Stimulated activated CD4-positive, alpha-beta T cell treated with anti-CD3 and anti-CD28 coated beads, TNF-alpha, amount 100 ng/mL, for 24 hours (primary cell): ENCODE measurements at places on chromosomes 1 and 21.

DNA sequence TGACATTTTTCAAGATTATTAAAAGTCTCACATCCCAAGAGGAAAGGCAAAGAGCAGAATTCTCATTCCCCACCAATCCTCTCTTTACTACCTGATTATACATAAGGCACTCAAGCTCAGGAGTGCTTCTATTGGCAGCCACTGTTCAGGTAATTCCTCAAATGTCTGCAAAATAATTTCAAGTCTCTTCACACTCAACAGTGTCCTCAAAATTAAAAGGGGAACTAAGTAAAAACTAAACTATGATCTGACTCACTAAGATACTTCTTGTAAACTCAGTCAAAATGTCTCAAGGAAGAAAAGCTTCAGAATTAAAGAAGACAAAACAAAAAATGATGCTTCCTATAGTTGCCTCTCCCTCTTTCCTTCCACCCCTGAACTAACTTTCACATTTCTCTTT, 135.6 kb downstream of the GPATCH2 start:
- no peak for DNase-seq

DNA sequence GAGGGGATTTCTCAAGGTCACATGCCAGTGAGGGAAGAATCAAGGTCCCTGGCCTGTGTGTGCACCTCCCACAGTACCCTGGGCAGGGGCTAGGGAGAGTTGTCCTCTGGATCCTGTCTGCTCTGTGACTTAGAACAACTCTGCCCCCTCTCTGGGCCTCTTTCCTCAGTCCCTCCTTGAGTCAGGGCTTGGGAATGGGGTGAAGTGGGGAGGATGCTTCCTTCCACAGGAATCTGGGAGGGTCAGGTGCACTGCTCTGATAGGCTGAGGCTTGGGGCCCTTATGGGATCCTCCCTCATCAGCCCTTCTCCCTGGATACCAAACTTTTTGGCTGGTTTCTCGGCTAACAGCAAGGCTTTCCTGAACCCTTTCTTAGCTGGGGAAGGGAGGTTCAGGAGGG, 2.5 kb downstream of the TRNP1 start:
- DNase-seq, result no peak

- DNase-seq, result no peak
These were observed 5.8 kb upstream of the GTF2B start for GRCh38 chr1:88897070-88897730.

DNA sequence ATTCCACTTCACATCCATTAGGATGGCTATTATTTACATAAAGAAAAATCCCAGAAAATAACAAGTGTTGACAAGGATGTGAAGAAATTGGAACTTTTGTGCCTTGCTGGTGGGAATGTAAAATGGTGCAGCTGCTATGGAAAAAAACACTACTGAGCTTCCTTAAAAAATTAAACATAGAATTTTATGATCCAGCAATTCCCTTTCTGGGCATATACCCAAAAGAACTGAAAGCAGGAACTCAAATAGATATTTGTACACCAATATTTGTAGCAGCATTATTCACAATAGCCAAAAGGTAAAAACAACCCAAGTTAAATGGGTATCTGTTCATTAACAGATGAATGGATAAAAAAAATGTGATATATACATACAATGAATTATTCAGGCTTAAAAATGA, 45.6 kb downstream of the WNT2B start:
- no peak for DNase-seq

DNA sequence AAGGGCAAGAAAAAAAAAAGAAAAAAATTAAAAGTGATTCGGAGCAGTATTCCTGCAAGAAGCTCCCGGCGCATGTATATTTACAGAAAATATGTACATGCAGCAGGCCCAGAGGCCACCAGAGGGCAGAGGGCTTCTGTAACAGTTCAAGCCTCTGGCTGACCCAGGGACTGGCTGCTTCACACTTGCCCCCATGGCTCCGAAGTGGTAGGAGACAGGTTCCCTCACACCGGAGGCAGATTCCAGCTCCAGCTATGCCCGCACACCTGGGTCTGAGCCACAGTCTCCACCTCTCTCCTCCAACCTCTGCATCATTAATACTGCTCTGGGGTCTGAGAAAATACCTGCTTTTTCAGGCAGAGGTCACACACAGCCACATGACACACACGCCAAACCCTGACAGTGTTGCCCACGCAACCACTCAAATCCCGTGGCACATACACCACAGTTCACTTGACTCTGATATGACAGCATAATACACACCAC, 2.2 kb upstream of the ARHGAP30 start:
- DNase-seq, result no peak

DNA sequence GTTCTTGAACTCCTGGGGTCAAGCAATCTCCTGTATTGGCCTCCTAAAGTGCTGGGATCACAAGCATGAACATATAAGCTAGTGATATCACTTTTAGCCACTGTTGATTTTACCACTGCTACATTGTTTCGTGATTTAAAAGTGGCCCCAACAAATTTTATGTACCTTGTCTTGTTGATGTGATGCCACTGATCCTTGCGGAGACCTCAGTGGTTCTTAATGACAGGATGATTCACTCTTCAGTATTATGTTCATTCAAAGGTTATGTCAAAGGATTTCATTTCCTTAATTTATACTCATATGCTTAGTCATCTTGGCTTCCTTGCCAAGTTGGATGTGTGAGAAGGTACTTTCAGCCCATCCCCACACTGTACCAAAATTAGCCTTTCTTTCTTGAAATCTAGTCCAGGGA, 12.1 kb downstream of the PRKACB start:
- DNase-seq, result no peak

DNA sequence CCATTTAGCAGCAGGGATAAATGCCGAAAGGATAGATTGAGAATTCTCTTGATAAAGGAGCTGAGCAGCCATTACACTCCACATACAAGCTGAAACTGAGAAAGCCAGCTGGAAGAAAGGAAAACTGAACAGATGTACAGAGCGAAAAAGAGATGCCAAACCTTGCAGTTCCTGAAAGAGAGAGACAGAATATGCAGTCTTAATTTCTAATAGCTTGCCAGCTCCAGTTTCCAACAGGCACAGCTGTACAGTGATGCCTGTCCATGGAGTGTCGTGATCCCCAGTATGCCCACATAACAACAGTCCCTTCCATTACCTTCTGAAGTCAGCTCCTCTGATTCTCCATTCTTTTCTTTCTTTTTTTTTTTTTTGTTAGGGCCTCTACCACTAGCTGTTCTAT, 22.7 kb downstream of the ABL2 start:
- DNase-seq, result no peak

GRCh38 chr1:94247138-94248094, 10.0 kb upstream of the ARHGAP29 start:
- no peak for DNase-seq

DNA sequence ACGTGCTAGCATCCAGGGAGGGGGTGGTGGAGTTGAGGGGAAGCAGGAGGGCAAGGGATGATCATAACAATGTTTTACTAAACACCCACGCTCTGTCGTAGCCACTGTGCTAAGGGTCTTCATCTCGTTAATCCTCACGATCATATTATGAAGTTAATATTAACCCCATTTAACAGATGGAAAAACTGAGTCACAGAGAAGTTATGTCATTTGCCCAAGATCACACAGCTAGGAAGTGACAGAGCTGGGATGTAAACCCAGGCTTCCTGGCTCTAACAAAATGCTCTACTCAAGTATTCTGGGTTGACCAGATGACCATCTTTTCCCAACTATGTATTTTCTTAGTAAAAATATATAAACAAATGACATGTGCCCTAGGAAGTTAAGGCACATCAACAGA, 88.7 kb downstream of the TAS1R2 start:
- DNase-seq, result no peak

DNA sequence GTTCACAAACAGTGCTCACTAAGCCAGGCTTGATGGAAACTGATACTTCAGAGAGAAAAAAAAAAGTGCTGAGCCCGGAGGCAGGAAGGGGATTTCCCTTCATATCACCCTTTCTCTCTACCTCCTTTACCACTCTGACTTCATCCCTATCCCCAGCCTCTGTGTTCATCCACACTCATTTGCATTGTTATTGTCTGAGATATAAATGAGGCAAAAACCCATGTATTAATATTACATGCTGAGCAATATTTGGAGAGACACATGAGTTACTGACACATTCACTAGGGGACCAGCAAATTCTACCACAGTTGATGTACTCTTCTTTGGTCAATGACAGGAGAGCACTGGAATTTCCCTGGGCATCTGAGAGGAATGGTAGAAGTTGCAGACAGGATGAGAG, 175.8 kb downstream of the TNFSF18 start:
- no peak for DNase-seq

- no peak for DNase-seq
These were observed 33.5 kb upstream of the RGS4 start for GRCh38 chr1:163035446-163036249.

GRCh38 chr1:184753117-184753516, 1.5 kb downstream of the EDEM3 start:
- no peak for DNase-seq

GRCh38 chr1:11453742-11454491, 25.0 kb upstream of the DISP3 start:
- DNase-seq, result no peak

GRCh38 chr1:85411567-85412305, 53.2 kb downstream of the DDAH1 start:
- DNase-seq, result no peak

DNA sequence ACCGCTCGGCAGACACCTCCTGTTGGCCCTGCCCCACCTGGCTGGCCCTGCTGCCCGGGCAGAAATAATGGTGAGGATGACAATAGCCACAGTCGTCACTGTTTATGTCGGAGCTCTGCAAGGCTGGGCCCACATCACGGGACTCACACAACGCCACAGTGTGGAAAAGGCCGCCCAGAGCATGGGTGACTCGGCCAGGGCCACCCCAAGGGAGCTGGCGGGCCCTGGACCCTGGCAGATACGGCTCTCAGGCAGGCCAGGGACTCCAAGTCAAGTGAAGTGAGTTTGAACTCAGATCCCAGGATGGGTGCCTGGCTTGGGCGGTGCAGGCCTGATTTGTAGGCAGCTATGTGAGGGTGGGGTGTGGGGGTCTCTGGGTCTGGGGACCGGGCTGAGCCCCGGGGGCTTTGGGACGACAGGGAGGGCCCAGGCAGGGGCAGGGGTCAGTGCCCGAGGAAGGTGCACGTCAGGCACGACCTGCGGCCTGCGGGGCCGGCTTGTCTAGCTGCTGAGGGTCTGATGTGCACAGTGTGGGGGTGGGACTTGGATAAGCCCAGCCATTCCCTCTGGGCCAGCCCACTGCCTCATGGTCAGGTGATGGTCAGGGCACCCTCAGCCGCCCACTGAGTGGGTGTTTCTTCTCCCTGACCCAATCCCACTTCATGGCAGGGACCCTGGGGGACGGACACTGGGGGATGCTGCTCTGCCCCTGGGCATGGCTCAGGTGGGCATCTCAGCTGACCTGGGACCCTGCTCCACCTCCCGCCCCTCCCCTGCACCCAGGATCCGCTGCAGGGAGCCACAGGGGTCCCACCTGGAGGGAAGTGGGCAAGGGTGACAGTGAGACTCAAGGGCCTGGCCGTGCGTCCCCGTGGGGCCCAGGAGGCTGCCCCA, 1.0 kb downstream of the RNF223 start:
- no peak for DNase-seq

DNA sequence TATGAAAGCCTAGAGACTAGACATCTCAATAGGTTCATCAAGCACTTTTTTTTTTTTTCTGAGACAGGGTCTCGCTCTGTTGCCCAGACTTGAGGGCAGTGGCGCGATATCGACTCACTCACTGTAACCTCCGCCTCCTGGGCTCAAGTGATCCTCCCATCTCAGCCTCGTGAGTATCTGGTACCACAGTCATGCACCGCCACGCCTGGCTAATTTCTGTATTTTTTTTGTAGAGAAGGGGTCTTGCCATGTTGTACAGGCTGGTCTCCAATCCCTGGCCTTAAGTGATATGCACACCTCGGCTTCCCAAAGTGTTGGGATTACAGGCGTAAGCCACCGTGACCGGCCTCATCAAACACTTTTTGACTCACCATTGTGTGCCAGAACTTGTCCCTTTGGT, 613 bp upstream of the GPATCH4 start:
- DNase-seq, result no peak

DNA sequence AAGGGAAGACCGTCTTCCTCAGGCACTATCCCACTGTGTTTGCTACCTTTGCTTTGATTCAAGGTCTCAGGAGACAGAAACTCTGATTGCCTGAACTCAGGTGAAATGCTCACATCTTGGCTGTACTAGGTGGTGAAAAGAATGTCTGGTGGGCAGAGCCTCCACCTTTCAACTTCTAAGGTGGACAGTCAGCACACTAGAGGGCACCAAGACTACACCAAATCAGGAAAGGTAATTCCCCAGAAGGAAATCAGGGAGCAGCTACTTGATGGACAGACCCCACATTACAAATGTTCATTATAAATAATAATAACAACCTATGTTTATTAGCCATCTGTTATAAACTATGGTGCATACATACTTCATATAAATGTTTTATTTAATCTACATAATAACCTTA, 220.9 kb downstream of the ATG4C start:
- no peak for DNase-seq

- DNase-seq, result peak; percentile 46
These were observed 14.2 kb downstream of the UTP11 start for GRCh38 chr1:38026592-38027200.

GRCh38 chr1:98791498-98791897, 130.0 kb downstream of the SNX7 start:
- no peak for DNase-seq

DNA sequence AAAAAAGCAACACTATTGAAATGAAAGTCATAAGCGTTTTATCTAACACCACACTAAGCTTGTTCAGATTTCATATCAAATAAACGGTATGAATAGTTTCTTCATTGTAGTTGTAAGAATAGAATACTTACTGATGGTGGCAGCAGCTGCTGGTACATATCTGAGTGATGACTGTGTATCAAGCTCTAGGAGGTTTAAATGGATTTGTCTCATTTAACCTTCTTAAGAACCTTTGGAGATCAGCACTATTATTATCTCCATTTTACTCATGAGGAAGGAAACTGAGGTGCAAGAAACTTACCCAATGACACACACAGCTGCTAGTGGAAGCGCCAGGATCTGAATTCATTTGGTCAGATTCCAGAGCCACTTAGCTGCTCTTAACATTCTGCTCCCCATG, 104.0 kb downstream of the EIF4G3 start:
- DNase-seq, result no peak

DNA sequence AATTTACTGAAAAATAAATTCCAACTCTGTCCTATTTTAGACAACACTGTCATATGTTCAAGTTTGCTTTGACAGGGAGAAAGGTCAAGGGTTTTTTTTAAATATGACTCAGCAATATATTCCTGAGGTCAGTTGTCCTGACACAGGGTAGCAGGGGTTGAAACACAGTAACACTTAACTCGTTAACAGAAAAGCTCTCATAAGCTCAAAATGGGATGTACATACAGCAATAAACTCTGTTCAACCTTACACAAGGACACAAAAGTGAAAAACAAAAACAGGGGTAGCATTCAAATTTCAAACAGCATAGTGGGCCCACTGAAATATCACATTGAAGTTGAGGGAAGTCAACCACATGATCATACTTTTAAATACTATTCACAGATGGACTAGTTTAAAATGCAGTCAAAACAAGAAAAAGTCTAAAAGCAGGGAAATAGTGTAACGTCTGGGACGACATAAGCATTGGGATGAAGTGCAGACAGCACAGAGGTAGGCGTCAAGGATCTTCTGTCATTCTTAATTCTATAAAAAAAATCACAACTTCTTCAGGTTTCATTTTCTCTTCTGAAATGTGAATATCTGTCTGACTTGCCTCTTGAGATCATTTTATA, 89.9 kb downstream of the SLC44A5 start:
- no peak for DNase-seq

- DNase-seq, result no peak
These were observed 355.6 kb downstream of the PRDM2 start for GRCh38 chr1:14055442-14056223.

GRCh38 chr1:210900079-210900478, 233.9 kb downstream of the KCNH1 start:
- no peak for DNase-seq
